ENCODE measurements at places on chromosomes 13 and 19.

DNA sequence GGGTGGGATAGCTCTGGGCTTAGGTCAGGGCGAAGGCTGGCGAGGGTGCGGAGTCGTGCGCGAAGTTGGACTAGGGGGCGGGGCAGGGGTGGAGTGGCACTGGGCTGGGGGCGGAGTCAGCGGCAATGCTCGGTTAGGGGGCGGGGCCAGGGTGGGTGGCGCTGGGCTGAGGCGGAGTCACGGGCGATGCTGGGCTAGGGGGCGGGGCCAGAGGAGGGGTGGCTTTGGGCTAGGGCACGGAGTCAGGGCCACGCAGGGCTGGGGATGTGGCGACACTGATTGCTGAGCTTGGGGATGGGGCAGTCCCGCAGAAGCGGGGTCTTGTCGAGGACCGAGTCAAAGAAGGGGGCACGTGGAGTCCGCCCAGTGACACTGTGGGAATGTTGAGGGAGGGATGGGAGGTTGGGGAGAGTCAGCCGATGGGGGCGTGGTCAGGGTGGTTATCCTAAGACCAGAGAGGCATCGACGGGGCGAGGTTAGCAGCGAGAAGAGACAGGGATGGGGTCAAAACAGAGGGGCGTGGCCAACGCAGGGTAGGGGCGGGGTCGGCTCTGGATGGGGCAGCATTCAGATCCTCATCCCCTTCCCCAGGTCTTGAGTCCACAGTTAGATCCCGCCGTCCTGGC, 8.7 kb downstream of the HOMER3 start:
- DNase-seq: peak; percentile 63

- DNase-seq: no peak
Measured at GRCh38 chr13:87667686-87668085, 3.5 kb upstream of the SLITRK5 start.

GRCh38 chr19:17419154-17419620, 660 bp upstream of the MVB12A start:
- no peak for DNase-seq

DNA sequence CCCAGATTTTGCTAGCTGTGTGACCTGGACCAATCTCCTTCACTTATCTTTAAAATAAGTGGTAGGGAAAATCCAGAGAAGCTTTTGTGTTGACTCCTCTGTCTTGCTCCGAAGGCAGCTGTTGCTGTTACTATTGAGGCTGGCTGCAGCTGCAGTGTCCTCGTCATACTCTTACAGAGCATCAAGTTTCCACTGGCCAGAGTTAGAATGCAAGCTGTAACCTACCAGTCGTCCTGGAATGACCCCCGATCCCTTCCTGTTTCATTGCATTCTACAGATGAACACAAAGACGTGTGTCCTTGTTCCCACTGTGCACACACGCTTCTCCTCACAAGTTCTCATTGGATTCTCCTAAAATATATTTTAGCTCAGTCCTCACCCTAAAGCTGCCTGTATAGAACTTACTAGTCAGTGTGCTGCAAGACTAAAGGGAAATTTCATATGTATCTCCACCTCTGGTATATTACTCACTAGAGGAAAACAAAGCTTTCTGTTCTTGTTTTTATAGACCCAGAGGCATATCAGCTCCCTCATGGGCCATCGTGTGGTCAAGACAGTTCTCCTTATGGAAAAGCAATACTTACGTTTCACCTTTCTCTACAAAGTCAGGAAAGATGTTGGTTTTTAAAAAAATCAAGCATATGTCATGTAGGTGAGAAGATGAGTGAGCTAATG, 589.8 kb downstream of the LMO7 start:
- DNase-seq: no peak

GRCh38 chr13:50318887-50319286, 303.6 kb downstream of the KCNRG start:
- DNase-seq: no peak

DNA sequence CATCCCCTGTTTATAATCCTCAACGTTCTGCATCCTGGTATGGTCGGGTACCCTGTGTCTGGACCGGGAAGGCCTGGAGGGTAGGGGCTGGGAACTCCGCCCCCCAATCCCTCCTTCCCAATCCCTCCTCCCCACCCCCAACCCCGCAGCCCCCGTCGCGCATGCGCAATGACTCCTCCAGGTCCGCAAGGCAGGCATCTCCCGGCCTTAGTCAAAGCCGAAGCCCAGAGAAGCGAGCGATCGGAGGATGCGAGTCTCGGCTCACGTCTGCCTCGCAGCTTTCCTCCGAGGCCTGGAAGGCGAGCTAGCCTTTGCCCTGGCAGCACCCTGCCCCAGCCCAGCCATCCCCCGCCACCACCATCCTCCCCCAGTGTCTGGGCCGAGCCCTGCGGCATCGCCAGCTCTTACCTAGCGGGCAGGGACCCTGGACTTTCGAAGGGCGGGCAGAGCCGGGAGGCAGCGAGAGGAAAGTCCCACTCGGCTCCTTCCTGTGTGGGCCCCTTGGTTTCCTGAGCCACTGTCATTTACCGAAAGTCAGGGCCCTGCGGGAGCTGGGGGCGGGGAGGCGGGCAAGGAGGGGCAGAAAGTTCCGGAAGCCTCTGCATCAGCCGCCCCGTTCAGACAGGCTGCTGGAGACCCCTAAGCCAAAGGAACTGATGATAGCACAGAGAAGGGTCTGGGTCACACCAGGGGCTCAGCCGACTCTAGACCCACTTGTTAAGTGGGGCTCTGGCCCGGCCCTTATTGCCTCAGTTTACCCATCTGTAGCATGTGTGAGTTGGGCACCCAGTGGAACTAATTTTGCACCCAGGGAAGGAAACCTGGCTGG, at the start of gene JAK3:
JAK3 (minus strand) TSS at position 445 of the 829 bp plus-strand sequence. CDS start 3,565 bp downstream, outside the sequence.
- no peak for DNase-seq

GRCh38 chr13:30395192-30396158, 26.8 kb upstream of the UBE2L5 start:
- peak; percentile 84 for DNase-seq

DNA sequence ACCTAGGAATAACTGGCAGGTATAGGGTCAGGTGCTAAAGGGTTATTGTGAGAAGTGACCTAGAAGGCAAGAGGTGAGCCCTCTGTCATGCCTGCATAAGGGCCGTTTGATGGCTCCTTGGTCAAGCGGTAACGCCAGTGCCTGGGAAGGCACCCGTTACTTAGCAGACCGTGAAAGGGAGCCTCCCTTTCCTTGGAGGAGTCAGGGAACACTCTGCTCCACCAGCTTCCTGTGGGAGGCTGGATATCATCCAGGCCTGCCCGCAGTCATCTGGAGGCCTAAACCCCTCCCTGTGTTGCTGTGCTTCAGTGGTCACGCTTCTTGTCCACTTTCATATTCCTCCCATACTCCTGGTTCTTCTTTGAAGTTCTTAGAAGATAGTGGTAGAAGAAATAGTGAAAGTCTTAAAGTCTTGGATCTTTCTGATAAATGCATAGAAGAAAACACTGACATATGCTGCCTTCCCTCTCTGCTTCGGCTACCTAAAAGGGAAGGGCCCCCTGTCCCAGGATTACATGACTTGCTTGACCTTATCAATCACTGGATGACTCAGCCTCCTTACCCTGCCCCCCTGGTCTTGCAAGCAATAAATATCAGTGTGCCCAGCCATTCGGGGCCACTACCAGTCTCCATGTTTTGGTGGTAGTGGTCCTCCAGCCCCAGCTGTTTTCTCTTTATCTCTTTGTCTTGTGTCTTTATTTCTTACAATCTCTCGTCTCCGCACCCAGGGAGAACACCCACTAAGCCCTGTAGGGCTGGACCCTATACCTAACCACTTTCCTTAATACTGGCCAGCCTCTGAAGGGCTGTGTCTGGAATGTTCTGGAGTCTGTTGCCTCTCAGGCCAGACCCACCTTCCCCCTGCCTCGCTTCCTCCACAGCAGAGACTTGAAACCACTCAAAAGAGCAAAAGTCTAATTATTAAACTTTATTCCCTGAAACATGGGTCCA, 16.1 kb upstream of the ABCC4 start:
- peak; percentile 5 for DNase-seq

- DNase-seq: no peak
Measured at GRCh38 chr13:113816254-113816929, 47.5 kb downstream of the GAS6 start.

GRCh38 chr13:30119476-30119875, 187.9 kb downstream of the KATNAL1 start:
- peak; percentile 56 for DNase-seq

- DNase-seq: no peak
Measured at GRCh38 chr19:1171755-1172352, 2.2 kb downstream of the SBNO2 start.

DNA sequence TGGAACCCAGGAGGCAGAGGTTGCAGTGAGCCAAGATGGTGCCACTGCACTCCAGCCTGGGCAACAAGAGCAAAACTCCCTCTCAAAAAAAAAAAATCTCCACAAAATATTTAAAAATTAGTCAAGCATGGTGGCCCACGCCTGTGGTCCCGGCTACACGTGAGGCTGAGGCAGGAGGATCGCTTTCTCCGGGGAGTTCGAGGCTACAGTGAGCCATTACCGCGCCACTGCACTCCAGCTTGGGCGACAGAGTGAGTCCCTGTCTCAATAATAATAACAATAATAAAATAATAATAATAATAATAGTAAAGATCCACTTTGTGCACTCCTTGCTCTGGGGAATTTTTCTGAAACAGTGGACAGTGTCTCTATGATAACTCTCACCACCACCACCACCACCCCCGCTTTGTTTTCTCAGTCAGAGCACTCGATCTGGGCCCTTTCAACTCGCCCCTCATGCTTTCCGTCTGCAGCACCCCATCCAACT, 8.7 kb downstream of the NAPSA start:
- DNase-seq: no peak

GRCh38 chr13:101115762-101116171, 300.5 kb downstream of the NALCN start:
- DNase-seq: no peak

DNA sequence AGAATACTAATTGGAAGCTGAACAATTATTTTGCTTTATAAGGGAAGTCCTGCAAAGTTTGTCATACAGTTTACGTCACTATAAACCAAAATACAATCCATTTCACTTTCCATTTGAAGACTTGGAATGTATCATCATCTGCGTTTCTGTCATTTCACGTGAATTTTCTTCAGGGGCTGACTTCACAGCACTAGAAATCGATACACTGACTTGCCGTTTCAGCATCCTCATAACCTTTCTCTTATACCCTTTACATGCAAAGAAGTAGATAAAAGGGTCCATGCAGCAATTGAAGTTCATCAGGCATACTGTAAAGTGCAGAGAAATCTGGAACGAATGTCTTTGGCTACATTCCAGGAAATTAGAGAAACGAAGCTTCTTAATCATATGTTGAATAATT, 12.2 kb downstream of the GPR183 start:
- no peak for DNase-seq

DNA sequence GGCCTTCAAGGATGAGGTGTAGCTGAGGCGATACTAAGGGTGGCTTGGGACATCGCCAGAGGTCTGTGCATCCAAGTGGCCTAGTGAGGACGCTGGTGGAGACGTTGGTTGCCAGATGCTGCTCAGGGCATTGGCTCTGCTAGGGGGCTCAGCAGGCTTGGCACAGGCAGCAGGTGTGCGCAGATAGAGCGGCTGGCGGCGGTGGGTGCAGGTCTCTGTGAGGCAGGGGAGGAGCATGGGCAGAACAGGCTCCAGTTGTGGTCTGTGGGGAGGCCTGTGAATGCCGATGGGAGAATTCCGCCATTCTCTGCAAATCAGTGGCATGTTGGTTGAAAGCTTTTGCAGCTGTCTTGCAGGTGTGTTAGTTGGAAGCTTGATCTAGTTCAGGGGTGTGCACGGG, 21.2 kb downstream of the PRAM1 start:
- no peak for DNase-seq

GRCh38 chr13:103730407-103730806, 664.2 kb upstream of the SLC10A2 start:
- no peak for DNase-seq

GRCh38 chr13:30156826-30157615, 150.3 kb downstream of the KATNAL1 start:
- DNase-seq: no peak

DNA sequence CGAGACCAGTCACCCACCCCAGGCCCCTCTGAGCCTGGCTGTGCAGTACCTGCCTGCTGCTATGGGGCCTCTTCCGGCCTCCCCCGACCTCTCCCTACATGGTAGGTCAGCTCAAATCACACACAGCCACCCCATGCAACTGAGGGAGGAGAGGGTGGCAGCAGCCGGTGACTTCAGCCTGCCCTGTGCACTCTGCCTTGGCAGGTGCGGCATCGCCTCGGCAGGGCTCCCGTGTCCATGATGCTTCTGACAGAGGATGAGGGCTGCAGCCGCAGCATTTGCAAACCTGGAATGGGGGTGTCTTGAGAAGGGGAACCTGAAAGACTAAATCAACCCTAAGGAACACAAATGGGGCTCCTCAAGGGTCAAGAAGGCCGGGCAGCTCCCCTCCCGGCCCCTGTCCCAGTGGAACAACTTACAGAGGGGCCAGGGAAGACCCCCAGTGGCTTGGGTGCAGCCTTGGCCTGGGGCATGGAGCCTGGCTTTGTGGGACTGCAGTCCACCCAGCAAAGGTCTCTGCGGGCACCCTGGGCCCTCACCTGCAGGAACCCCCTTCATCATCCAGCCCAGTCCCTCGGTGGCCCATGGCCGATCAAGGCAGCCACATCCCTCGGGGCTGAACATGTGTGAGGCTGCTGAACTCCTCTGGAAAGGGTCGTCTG, 6.7 kb downstream of the TEX29 start:
- no peak for DNase-seq

- DNase-seq: no peak
Measured at GRCh38 chr13:26992951-26993719, 178.5 kb downstream of the USP12 start.

- DNase-seq: no peak
Measured at GRCh38 chr19:32471095-32471494, 65.5 kb downstream of the DPY19L3 start.

DNA sequence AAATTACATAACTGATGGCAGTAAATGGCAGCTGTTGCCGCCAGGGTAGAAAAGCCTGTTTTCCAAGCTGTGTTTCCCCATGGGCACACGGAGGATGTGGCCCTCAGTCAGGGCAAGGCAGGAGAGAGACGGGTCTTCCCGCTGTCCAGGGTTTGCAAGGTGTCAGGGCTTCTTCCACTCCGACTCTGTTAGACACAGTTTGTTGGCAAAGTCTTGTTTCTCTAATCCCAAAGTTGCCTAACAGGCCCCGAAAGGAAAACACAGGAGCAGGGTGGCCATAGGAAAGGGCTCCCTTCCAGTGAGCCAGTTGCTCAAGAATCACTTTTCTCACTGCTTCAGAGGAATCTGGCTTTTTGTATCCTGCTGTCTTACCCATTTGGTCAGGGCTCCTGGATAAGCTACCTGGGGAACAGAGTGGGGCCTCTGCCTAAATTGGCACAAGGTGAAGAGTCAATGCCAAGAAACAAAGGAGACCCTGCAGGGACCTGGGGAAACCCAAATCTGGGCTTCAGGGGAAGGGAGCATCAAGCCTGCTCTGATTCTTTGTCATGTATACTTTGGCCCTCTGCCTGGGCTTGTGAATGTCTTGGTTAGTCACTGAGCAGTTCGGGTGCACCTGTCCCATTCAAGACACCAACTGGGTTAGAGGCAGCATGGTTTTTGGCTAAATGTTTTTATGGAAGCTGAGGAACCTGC, 29.0 kb upstream of the CXCL17 start:
- DNase-seq: peak; percentile 45

- no peak for DNase-seq
Measured at GRCh38 chr13:65582160-65582559, 1648.0 kb downstream of the PCDH9 start.

GRCh38 chr13:111380431-111380830, 60.0 kb downstream of the TEX29 start:
- DNase-seq: no peak

- no peak for DNase-seq
Measured at GRCh38 chr13:83975655-83976165, 93.4 kb upstream of the SLITRK1 start.

- DNase-seq: no peak
Measured at GRCh38 chr19:29060813-29061364, 152.1 kb downstream of the UQCRFS1 start.
